Hematopoietic multipotent progenitor cell treated with erythropoietin and hydrocortisone succinate and interleukin-3 and kit ligand, for 6 days (in vitro differentiated cells): ENCODE measurements at places on chromosomes 5 and 9.

- no peak for DNase-seq
These were observed 399.1 kb upstream of the NMUR2 start for GRCh38 chr5:152804179-152804578.

DNA sequence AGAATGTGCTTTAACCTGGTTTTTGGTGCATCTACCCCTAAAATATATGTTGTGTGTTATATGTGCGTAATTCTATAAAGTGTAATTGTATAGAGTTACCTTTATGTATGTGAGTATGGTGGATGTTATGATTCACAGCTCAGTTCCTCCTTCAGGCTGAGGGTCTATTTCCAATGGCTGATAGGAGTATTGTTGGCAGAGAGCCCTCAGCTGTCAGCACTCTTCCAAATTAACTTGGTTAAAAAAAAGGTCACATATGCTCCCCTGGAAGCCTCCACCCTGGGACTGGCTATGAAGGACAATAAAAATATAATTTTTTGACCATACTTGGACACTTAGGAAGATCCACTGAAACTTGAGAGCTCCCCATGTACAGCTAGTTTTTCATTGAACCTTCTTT lies 250.4 kb upstream of the CDH12 start:
- DNase-seq: no peak

- DNase-seq: no peak
These were observed 53.0 kb upstream of the RFX3 start for GRCh38 chr9:3578786-3579185.

DNA sequence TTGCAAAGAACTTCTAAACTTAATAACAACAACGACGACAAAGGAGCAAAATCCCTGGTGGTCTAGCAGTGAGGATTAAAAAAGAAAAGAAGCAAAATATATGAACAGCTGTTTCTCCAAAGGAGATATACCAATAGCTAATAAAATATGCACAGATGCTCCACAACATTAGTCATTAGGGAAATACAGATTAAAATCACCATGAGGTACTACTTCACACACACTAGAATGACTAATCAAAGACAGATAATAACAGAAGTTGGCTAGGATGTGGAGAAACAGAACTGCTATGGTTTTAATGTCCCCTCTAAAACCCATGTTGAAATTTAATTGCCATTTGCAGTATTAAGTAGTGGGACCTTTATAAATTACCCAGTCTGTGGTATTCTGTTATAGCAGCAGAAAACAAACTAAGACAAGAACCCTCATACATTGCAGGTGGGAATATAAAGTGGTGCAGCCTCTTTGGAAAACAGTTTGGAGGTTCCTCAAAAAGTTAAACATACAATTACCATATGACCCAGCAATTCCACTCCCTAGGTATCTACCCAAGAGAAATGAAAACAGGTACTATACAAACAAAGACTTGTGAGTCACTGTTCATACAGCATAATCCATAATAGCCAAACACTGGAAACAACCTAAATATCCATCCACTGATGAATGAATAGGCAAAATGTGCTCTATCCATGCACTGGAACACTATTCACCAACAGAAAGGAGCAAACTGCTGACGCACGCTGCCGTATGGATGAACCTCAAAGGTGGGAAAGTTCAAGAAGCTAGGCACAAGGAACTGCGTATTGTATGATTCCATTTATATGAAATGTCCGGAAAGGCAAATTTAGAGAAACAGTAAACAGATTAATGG lies 11.4 kb upstream of the DUSP1 start:
- peak; percentile 70 for DNase-seq

DNA sequence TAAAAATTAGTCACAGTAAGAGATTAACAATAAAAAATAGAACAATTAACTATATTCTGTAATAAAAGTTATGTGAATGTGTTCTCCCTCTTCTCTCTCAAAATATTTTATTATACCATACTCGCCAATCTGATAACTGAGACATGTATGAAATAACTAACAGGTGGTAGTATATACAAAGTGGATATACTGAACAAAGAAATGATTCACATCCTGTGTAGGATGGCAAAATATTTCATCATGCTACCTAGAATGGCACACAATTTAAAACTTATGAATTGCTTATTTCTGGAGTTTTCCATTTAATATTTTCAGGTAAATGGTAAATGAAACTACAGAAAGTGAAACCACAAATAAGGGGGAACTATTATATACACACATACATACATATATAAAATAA lies 152.5 kb downstream of the RNF180 start:
- DNase-seq: no peak
